ENCODE measurements at places on chromosomes 11 and 22.

DNA sequence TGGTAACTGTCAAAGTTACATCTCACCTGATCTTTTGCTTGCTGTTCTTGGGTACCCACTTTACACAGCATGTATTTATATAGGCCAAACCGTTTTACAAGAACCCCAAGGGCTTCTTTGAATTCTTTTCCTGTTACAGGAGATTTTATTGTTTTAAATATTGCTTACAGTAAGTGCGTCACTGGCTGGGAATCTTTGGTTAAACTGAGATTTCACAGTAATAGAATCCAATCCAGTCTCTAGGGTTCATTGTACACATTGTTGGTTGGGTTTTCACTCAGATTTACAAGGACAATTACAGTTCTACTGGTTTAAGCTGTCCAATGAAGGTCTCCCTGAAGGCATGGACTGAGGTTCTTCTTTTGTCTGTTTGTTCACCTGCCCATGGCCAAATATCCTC is 171.7 kb downstream of the INSC start:
- DNase-seq = no peak

GRCh38 chr11:117824571-117825537 is at the start of gene FXYD2:
TSS of gene FXYD2 (minus strand) at chr11:117824744. CDS start at chr11:117824678, 66 bp downstream.
- no peak for DNase-seq

DNA sequence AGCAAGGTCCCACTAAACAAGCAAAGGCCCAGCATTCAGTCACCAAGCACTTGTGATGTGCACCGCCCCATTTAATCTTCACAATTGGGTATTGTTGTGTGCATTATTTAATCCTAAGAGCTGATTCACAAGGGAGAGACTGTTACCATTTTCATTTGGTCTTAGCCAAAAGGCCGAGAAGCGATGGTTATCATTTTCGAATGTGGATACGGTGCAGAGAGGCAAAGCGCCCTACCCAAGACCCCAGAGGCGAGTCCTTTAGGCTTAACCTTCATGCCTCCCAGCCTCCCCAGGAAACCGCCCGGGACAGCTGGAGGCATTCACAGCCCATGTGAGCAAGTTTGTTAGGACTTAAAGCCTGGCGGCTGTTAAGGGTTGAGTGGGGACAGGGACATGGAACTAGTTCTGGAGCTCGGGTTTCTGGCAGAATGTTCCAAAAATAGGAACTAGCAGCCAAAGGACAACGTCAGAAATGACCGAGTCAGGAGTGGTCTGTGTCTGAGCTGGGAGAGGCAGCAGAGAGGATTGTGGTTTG is 13.0 kb upstream of the UPK3A start:
- DNase-seq = peak; percentile 32

DNA sequence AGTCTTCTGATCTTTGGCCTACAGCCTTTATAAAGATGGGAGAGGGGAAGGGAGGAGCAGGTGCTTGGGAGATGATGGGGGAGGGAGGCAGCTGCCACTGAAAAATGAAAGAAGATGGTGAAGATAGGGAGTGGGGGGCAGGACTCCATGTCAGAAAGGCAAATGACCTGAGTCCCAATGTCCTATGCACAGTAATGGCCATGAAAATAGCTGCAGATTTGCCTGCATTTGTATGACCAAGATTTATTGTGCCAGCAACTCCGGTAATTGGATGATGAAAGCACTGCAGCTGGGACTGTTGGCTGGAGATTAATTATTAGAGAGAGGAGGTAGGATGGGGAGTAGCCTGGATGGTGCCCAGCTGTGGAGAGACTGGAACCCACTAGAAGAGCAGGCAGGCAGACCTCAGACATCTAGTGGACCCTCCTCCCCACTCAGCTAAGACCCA is 36.1 kb downstream of the NEU3 start:
- no peak for DNase-seq

DNA sequence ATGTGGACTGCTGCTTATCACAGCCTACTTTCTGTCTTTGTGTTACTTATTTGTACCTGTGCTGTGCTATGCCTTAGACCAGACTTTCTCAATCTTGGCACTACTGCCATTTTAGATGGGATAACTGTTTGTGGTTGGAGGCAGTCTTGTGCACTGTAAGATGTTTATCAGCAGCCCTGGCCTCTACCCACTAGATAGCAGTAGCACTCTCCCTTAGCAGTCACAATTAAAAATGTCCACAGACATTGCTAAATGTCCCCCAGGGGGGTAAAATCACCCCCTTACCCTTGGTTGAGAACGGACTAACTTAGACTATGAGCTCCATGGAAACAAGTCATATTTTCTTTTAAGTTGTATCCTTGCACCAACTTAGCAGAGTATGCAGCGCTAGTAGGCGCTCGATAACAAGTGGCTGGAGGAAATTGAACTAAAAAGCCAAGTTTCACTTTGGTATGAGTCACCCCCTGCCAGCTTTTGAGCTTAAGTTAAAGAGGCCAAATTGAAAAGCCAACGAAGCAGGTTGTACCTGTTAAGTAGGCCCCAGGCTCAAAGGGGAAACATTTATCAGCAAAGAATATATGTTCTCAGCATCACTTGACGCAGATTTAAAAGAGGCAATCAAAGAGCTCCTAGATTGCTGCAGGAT is 304.8 kb upstream of the SORL1-AS1 start:
- DNase-seq = no peak

GRCh38 chr11:46122945-46123715 is 1.9 kb upstream of the PHF21A start:
- DNase-seq = no peak

- no peak for DNase-seq
Measured at GRCh38 chr11:120017582-120018150, 120.2 kb downstream of the TRIM29 start.

DNA sequence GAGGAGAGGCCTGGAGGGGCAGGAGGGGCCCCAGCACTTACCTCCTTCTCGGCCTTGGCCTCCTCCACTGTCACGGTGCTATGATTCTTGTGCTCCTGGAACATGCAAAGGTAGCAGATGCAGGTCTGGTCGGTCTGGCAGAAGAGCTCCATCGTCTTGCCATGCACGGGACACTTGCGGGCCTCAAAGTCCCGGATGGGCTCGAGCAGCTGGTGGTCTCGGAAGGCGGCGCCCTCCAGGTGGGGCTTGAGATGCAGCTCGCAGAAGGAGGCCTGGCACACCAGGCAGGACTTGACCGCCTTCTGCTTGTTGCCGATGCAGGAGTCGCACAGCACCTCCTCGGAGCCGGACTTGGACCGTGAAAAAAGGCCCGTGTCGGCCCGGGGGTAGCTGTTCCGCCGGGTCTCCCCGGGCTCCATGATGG is 714 bp downstream of the TRIM29 start:
- DNase-seq = no peak

- DNase-seq = no peak
Measured at GRCh38 chr11:102279641-102280170, 37.6 kb upstream of the BIRC3 start.

GRCh38 chr22:44363980-44364750 is 51.4 kb upstream of the SHISAL1 start:
- DNase-seq = no peak

DNA sequence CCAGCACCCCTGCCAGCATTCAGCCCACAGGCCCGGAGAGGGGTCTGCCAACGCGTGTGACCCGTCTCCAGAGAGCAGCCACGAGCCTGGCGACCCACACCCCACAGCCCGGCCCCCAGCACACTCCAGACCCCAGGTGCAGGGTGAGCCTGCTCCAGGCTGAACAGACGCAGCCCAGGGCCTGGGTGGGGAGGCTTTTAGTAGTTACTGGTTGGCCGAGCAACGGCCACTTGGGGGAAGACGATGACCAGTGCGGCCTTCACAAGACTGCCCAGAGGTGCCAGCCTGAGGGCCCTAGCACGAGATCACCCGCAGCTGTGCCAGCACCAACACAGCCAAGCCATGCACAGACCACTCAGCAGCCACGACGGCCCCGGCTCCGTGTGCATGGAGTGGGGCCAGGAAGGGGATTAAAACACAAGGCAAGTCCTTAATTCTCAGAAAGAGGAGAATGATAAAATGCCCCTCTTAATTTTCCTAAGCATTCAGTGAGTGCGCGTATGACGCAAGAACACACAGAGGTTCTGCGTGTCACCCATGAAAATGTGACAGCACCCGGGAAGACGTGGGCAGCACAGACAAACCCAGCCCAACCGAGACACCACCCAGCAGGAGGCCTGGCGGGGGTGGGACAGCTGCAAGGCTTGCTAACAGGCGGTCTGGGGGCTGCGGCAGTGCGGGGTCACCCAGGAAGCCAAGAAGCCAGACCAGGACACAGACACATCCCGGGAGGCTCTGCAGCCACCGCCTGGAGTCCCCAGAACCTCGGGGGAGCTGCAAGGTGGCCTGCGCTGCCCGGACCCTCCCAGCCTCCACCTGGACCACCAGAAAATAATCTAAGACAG is 47.6 kb downstream of the BRD1 start:
- no peak for DNase-seq

DNA sequence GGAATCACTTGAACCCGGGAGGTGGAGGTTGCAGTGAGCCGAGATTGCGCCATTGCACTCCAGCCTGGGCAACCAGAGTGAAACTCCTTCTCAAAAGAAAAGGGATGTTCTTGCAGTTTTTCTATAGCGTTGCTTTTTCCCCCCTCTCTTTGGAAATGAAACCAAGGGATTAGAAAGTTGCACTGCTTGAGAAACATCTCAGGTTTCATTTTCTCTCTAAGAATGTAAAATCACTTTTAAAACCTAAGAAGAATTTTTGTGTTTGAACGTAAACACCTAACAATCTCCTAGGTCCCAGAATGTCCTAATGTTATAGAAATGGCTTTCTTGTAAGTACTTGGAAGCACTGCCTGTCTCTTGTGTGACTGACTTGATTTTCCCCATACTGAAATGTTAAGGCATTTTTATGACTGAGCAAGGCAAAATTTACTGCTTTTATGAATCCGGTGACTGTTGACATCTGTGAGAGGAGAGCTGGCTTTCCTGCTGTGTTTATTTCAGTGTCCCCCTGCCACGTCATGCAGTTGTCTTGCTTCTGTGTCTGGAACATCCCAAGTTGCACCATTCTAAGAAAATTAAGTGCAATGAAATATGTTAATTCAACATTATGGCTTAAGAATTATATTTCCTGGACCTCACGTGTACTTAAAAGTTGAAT is 37.7 kb downstream of the NF2 start:
- DNase-seq = no peak

- no peak for DNase-seq
Measured at GRCh38 chr11:18000760-18001159, 12.1 kb downstream of the SERGEF start.

DNA sequence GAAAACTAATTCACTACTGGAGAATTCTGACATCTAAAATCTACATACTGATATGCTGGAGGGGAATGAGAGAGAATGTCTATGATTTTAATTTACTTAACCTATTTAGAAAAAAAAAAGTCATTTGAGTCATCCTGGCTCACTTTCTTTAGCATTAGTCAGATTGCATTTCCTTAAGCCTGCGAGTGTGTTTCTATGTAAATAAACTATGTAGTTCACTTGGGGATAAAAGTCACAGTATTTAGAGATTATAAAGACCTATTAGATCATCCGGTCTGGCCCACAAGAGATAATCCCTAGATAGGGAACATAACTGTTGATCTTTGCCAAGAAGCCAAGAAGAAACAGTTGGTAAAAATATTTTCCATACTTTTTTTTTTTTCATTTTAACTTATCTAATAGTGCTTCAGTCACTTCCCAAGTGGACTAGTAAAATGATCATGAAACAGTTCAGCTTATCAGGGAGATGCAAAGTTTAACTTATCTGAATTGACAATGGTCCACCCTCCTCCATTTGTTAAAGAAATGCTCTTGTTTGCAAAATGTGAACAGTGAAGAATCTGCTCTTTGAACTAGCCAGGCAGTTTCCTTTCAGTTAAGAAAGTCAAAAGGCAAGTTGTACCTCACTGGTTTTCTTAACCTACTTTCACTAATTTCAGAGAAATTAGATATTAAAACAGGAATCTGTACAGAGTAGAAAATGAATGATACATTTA is 21.2 kb upstream of the BLID start:
- DNase-seq = no peak

- DNase-seq = no peak
Measured at GRCh38 chr11:130088919-130089673, 19.4 kb downstream of the APLP2 start.

- DNase-seq = no peak
Measured at GRCh38 chr11:8201644-8202365, 33.0 kb upstream of the RIC3 start.

DNA sequence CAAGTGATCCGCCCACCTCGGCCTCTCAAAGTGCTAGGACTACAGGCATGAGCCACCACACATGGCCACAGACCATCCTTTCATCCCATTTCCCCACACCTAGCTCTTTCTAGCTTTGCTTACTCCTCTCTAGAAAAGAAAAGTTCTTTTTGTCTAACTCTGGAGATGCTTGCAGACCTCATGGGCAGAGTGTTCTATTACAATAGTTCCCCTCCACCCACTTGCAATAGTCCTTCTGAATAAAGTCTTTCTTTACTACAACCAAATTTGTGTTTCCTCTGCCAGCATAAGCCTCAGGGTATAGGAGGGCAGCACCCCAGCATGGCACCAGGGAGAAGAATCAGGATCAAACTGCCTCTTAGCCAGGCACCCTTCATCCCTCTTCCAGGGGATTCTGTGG is 18.8 kb upstream of the RTL6 start:
- no peak for DNase-seq

- no peak for DNase-seq
Measured at GRCh38 chr22:48782811-48783511, 1044.7 kb downstream of the BRD1 start.

GRCh38 chr22:25228822-25229221 is 9.4 kb downstream of the CRYBB2 start:
- DNase-seq = no peak

- DNase-seq = no peak
Measured at GRCh38 chr11:65545853-65546216, 12.3 kb downstream of the LTBP3 start.

DNA sequence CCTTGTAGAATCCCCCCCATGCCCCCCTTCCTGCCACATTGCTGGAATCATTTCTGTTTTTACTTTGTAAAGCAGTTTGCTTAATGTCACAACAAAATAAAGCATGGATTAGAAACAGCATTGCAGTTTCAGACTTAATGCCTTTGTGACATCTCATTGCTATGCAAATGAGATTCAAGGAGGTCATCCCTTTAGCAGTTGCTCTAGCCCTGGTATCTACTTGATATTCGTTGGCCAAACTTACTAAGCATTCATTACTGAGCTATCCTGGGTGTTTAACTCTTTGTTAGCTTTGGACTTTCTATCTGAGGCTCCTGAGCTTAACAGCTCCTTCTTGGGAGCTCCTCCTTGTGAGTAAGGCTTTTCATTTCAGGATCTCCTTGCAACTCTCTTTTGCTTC is 16.3 kb downstream of the FAT3 start:
- no peak for DNase-seq

DNA sequence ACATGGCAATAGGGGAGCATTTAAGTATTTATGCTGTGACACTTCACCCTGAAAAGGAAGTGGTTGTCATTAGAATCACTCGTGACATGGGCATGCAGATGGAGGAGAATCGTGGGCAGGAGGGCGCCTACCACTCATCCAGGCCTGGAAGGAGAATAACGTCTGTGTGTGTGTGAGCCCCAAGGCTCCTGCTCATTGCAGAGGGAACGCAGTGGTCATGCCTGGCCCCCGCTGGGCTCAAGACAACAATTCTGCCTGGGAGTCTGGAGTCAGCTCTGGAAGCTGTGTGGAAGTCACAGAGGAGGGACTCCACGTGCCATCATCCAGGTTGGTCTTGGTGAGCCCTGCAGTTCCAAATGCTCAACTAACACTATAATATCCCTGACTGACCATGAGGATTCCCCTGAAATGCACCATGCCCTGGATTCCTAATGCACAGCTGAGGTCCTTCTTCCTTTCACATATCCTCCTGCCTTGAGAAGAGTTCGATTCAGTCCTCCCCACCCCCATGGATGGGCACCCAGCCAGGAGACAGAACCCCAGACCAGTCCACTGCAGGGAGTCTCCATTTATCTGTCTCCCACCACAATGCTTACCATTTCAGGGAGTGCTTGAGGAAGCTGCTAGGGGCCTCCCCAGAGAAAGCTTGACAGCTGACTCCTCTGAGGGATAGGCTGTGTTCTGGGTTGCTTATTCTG is 446.9 kb upstream of the B3GAT1 start:
- no peak for DNase-seq

Measured in hypothalamus (tissue), 51 donors.